Fibroblast of skin of left biceps (primary cell): ENCODE measurements at places on chromosomes 2 and 18.
A peak's percentile ranks its signal among the peaks of the same experiment; 100 is the strongest.

DNA sequence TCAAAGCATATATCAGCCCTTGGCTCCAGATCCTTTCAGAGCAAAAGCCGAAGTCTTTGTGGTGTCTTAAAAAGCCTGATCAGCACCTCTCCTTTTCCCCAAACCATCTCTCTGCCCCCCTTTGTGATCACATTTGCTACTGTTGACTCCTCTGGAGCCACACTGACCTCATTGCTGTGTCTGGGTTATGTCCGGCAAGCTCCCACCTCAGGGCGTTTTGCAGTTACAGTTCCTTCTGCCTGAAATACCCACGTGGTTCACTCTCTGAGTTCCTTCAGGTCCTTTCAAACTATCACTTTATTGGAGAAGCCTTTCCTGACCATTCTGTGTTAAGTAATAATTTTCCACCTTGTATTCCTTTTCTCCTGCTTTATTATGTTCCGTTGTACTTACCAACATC, 11.8 kb downstream of the C2orf69 start:
- DNase-seq, result no peak

- DNase-seq, result no peak
Observed at GRCh38 chr2:148666555-148666954, 22.0 kb downstream of the EPC2 start.

GRCh38 chr2:122999258-122999657, 1025.8 kb upstream of the CNTNAP5 start:
- DNase-seq, result no peak

DNA sequence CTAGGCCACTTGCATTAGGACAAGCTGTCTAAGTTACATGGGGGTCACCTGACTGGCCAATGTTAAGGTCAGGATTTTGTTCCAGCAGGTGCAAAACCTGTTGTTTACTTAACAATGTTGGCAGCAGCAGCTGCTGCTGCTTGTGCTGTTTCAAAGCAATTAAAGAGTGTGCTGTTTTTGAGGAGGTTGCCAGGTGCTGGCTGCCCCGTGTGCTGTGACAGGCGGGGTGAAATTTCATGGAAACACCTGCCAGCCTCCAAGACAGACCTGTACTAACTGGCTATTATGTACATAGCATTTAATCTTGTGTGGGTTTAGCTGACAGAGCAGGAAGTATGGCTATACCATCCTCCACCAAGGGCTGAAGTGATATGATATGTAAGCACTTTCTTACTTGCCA, 224.9 kb downstream of the ASXL3 start:
- no peak for DNase-seq

GRCh38 chr2:156986339-156986988, 271.0 kb upstream of the GALNT5 start:
- no peak for DNase-seq

DNA sequence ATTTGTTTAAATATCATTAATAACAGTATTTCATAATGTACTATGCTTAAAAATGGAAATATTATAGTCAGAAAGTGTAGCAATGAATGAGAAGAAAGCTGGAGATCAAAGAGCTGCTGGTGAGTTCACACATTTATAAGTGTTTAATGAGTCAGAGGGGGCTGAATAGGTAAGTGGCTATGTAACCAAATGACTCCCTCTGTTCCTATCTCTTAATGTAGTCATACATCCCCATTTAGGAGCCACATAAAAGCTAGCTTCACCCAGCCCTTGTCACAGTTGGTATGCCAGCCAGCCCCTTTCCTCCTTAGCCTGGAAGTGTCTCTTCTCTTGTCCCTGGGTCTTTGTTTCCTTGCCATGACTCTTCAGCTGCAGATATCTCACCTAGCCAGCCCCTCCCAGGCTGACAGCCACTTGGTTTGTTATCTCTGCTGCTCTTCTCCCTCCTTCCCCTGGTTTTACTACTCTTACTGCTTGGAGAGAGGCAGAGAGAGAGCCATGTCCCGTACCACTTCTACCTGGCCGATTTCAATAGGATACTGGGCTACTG, 438.6 kb upstream of the HNMT start:
- DNase-seq, result no peak

DNA sequence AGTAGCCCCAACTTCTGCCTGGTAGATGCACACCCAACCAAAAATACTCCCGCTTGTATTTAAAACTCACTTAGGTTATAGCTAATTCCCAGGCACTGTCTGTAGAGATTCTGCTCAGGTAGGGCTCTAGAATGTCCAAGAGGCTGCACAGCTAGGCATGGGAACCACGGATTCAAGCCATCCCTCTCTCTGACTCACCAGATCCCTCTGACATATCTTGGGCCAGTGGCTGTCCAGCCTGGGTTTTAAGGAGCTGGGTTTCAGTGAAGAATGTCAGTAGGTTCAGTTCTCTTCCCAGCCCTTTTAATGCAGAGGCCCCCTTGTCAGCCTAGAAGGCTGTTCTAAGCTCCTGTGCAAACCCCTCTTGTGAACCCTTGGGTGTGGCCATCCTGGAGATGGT, 15.9 kb upstream of the IL1R1 start:
- DNase-seq, result no peak

GRCh38 chr2:25365241-25365640, 23.5 kb upstream of the DNMT3A start:
- DNase-seq, result no peak

GRCh38 chr2:144349674-144350073, 170.2 kb downstream of the ZEB2 start:
- no peak for DNase-seq

GRCh38 chr2:46097714-46098480, 199.3 kb upstream of the EPAS1 start:
- peak; percentile 93 for DNase-seq
